CD4-positive, alpha-beta memory T cell (primary cell): ENCODE measurements at places on chromosomes 3 and 15.

- DNase-seq = no peak
Observed at GRCh38 chr15:36029606-36030210, 483.7 kb upstream of the DPH6 start.

GRCh38 chr3:33426630-33427317 lies 13.4 kb downstream of the UBP1 start:
- no peak for DNase-seq

- DNase-seq = no peak
Observed at GRCh38 chr3:58180940-58181587, 29.7 kb downstream of the DNASE1L3 start.

DNA sequence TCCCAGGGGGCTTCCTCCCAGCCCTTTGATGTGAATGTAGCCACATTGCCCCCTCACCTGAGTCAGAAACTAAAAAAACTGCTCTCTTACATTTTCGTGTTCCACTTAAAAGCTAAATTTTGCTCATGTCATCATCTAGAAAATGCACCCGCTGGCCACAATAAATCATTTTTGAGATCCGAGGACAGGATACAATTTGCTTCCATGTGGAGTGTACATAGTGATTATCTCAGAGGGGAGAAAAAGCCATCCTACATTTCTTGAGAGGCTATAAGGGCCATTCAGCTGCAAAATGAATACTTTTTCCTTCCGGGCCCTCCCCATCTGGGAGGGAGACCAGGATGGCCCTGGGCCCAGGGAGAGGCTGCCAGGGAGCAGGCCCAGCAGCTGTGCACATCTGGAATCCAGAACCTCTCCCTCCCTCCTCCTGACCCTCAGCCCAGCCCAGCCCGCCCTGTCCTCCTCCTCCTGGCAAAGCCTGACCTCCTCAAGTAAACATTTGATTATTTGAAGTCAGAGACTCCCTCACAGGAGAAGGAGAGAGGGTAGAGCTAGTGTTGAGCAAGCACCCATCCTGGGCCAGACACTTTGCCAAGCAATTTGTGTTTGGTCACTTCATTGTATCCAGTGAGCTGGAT lies 59.1 kb downstream of the CORO2B start:
- no peak for DNase-seq

DNA sequence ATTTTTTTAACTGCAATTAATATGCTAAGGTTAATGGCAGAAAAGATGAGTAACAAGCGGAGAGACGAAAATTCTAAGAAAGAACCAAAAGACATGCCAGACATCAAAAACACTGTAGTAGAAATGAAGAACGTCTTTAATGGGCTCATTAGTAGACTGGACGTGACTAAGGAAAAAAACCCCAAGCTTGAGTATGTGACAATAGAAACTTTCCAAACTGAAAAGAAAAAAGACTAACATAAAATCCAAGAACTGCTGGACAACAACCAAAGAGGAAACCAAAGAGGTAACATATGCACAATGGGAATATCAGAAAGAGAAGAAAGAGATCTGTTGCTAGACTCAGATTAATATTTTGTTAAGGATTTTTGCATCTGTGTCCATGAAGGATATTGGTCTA lies 94.6 kb upstream of the SETMAR start:
- no peak for DNase-seq

DNA sequence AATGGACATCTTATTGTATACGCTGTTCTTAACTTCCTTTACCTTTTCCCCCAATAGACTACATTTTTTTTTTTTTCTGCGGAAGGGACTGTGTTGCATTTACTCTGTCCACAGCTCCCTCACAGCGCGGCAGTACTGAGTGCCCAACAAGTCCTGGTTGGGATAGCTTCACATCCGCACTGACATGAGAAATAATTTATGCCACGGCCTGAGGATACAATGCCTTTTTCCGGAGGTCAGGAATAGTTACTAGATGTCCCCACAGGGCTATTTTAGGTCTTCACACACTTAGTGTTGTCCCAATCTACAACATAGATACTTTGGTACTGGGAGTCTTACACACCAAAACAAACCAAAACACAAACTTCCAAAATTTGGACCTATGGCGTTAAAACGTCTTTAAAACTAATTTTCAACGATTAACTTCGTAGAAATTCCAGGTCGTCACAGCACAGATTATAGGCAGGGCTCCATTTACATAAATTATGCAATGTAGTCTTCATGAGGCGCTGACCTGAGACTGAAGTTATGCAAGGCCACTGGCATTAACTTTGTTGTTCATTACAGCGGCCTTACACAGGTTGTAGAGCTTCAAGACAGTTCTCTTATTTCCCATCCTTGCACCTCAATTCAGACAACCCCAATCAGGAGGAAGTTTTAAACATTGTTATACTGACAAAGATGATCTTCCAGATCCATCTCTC lies 989 bp upstream of the PPIB start:
- DNase-seq = no peak

- no peak for DNase-seq
Observed at GRCh38 chr15:65757256-65757655, 34.8 kb downstream of the DENND4A start.

DNA sequence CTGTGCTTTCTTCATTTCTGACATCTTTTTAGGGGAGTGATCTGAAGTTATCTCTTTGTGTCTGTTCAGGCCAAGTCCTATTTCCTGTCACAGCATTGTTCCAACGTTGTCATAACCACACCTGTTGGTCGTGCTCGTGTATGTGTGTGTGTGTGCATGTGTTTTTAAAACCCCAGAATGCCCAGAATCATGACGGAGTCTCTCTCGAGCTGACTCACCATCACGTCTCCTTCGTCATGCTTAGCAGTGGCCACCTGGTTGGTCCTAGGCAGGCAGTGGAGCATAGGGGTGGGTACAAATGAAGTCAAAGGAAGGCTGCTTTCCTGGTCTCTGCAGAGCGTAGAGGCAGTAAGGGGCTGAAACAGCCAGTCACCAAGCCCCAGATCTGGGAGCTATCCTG lies 126.8 kb upstream of the ABHD17C start:
- no peak for DNase-seq

GRCh38 chr15:94306700-94307650 lies 75.6 kb downstream of the MCTP2 start:
- no peak for DNase-seq

- no peak for DNase-seq
Observed at GRCh38 chr15:90618330-90619125, 88.8 kb downstream of the CRTC3 start.

- no peak for DNase-seq
Observed at GRCh38 chr3:37183976-37184375, 9.6 kb upstream of the LRRFIP2 start.

GRCh38 chr3:191922570-191922969 lies 461.6 kb downstream of the PYDC2 start:
- no peak for DNase-seq

DNA sequence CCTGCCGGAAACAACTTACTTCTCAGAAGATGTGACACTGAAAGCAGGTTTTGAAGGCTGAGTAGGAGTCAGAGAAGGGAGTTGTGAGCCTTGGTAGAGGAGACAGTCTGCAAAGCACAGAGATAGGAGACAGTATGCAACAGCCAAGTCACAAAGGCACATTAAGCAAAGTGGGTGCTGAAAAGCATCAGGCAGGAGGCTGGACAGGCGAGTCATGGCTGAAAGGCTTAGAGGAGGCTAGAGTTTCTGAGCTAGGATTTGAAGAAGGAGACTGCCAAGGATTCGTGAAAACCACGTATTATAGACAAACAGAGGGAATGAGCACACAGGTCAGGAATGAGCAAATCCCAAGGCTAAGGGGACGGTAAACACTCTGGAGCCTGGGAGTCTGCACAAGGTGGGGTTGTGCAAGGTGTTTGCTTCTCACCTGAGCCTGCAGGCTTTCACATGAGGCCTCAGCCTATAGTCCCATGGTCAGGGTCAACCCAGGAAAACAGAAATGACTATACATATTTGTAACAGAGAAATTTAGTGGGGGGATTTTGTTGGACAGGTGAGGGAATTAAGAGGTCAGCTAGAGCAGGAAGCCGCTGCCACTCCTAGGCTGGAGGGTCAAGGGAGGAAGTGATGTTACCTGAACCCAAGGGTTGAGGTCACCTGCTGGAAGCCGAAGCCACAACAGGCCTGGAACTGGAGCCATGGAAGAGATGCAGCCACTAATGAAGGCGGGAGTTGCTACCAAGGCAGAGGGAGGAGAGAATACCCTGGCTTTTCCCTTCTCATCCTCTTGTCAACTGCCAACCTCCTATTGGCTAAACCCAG lies 23.1 kb upstream of the TRIM71 start:
- no peak for DNase-seq

DNA sequence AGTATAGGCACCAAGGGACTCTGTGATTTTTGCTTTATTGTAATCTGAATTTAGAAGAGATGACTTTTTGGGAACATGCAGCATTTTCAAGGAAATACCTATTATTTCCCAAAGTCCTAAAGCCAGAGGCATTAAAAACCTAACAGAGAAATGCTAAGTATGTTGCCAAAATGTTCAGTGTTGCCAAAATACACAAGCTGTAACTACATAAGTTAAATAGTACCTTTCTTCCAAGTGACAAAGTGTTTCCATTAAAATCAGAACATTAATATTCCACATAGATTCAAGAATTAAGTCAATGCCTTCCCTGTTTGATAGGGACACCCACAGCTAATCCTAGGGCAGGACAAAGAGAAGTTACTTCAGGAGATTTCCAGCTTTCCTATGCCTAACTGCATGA lies 42.0 kb downstream of the MKRN2 start:
- no peak for DNase-seq

- no peak for DNase-seq
Observed at GRCh38 chr3:23376516-23377248, 173.6 kb downstream of the UBE2E2 start.

GRCh38 chr3:99143493-99143892 lies 242.0 kb upstream of the DCBLD2 start:
- no peak for DNase-seq

DNA sequence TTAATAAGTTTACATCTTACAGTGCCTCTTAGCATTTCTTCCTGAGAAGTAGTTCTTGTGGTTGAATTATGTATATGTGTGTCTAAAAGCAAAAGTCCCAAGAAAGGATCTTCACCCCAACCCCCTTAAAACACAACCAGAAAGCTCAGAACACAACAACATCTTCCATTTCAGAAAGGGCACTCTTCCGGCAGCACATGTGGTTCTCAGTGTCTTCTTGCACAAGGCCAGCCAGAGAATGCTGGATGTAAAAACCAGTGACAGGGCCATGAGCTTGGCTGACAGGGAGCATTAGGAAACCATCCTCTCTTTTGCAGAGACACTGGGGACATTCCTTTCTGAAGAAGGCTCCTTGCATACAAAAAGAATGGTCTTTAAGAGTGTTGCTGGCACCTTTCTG lies 45.0 kb downstream of the EEFSEC start:
- DNase-seq = no peak

DNA sequence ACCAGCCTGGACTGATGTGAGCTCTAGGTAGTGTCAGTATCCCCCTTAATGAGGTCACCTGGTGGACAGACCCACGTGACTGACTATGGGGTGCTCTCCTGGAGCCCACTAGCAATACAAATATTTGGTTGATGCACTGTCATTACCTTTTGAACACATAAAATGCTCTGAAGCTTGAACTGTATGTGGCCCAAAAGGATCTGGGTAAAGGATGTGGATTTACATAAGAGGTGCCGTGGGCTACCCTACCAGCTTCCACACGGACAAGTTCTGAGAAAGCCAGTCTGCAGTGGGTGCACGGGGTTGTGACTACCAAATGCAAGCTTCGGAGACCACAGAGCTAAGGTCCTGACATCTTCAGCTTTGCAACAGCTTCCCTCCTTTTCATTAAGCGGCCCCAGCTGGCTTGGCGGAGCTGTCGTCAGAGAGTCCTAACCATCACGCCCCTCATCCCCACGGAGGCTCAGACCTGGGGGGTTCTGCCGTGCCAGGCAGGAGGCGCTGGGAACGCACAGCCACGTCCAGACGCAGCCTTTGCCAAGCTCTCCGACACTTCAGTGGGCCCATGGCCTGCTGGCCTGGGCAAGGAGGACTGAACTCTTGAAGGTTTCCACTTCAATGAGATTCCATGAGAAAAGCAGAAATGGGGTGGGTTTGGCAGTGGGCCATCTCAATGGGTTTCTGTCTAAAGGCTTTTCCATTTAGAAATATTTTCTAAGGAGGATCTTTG lies 228.3 kb downstream of the ADAMTS17 start:
- DNase-seq = no peak

- DNase-seq = no peak
Observed at GRCh38 chr3:12265508-12265907, 23.4 kb upstream of the PPARG start.

GRCh38 chr3:81823882-81824395 lies 62.5 kb upstream of the GBE1 start:
- DNase-seq = no peak

- peak; percentile 25 for DNase-seq
Observed at GRCh38 chr3:159260049-159260662, 458.3 kb downstream of the MFSD1 start.

- DNase-seq = no peak
Observed at GRCh38 chr3:71104121-71104541, 479.4 kb downstream of the FOXP1 start.

DNA sequence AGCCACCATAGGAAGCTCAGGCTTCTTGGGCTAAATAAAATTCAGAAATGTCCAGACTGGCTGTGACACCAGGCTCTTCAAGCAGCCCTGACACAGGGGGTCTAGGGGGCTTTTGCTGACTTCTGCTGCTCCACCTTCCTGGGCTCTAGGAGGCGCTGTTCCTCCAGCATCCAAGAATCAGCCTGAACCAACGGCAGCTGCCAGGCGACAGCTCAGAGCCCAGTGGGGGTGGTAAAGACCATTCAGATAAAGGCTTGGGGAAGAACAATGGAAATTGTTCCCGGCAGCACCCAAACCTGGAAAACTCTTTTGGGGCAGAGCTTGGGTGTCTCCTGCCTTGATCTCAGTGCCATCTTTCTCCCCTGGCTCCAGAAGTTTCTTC lies 21.6 kb upstream of the PSTPIP1 start:
- DNase-seq = peak; percentile 67

DNA sequence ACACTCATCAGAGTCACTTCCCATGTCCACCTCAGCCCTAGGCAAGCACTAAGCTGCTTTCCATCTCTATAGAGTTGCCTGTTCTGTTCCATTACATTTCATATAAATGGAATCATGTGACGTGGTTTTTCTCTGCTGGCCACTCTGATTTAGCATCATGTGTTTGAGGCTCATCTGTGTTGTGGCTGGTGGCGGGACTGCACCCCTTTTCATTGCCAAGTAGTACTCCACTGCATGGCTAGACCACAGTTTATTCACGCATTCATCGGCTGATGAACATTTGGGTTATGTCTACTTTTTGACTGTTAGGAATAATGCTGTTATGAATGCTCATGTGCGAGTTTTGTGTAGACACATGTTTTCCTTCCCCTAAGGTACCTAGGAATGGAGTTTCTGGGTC lies 114.9 kb downstream of the TMEM266 start:
- DNase-seq = no peak

DNA sequence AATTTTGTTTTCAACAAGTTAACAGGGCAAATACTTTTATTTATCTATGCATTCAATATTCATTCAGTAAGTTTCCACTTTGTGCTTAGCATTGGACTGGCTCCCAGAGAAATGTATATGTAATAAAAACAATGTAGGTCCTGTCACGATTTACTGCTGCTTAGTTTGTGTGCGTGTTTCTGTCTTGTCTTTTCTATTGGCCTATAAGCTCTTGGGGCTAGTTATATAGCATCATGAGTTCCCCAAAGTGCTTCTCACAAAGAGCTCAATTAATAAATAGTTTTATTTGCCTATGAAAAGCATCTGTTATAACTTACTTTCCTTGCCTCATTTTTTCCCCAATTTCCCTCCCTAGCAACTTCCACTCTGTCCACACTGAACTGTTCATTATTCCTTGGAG lies 666.7 kb upstream of the NAALADL2 start:
- DNase-seq = no peak
